ENCODE measurements at places on chromosomes 11 and 22.

DNA sequence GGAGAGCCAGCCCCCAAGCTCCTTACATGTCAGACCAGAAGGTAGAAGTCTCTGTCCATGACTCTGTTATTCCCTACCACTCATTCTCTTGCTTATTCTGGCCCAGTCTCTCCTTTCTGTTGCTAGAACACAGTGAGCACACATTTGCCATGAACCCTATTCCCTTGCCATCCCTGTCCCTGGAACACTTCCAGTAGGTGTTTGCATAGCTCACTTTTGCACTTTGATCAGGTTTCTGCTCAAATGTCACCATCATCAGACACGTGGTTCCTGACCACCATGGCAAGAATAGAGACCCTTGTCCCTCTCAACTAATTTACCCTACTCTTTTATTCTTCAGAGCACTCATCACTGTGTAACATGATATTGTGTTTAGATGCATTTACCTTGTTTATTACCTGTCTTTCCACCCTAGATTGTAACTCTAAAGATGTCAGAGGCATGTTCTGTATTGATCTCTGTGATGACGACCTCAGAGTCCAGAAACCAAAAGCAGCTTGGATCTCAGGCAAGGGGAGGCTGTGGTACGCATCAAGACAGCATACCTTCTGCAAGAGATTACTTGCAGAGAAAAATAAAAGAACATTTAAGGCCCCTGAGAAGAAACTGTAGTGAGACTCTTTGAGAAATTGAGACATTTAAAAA lies 606.4 kb downstream of the OPCML start:
- DNase-seq: no peak

GRCh38 chr11:133545199-133545803 lies 13.0 kb upstream of the OPCML start:
- no peak for DNase-seq

- DNase-seq: no peak
Measured at GRCh38 chr11:36513965-36514364, 3.9 kb upstream of the TRAF6 start.

DNA sequence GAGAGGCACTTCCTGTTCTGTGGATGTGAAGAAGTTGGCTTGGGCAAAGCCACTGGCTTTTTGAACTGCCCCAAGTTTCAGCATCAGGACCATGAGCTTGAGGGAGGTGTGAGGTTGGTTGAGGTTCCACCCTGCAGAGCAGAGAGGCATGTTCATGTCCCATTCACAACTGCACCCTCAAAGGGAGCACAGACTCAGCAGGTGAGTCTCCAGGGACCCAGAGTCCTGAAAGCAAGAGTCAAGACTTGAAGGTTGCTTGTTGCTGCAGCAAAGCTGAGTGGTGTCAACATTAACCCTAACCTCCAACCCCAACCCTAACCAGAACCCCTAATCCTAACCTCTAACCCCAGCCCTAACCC lies 556.3 kb downstream of the BRD1 start:
- no peak for DNase-seq

- peak; percentile 98 for DNase-seq
Measured at GRCh38 chr11:57213342-57214097, 23.5 kb downstream of the APLNR start.

DNA sequence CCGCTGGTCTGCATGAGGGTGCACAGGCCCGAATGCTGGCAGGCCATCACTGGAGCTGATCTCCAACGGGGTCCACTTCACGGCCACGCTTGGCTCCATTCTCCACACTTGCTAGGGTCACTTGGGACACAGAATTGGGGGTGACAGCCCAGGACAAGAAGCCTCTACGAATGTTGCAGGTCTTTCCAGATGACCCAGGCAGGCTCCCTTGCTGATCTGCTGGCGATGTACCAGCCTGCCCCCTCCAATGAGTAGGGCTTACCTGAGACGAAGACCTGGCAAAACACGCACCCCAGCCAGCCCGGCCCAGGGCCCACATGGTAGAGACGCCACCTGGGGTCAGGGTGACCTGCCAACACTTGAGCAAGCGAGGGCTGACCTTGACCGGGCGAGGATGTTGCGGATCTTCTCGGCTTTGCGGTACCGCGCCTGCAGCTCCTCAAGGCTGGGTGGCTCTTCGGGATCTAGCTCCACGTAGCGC lies 44.9 kb downstream of the C11orf58 start:
- no peak for DNase-seq

- DNase-seq: no peak
Measured at GRCh38 chr11:67466367-67466766, 2.7 kb downstream of the TMEM134 start.

DNA sequence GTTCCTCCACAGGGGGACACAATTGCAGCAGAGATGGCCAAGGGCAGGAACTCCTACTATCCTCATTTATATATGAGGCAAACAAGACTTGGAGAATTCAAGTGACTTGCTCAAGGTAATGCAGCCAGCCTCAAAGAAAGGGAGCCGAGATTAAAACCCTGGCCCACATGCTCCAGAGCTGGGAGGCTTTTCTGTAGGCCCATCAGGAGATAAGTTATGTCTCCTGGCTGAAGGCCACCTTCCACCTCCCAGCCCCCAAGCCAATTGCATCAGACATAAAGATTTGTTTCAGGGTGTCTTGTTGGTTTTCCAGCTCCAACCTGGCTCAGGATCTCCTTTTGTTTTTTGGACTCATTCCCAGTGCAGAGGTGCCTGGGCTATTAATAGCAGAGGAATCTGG lies 59.5 kb downstream of the SMIM38 start:
- no peak for DNase-seq

GRCh38 chr22:27896245-27896644 lies 22.8 kb downstream of the PITPNB start:
- DNase-seq: no peak

DNA sequence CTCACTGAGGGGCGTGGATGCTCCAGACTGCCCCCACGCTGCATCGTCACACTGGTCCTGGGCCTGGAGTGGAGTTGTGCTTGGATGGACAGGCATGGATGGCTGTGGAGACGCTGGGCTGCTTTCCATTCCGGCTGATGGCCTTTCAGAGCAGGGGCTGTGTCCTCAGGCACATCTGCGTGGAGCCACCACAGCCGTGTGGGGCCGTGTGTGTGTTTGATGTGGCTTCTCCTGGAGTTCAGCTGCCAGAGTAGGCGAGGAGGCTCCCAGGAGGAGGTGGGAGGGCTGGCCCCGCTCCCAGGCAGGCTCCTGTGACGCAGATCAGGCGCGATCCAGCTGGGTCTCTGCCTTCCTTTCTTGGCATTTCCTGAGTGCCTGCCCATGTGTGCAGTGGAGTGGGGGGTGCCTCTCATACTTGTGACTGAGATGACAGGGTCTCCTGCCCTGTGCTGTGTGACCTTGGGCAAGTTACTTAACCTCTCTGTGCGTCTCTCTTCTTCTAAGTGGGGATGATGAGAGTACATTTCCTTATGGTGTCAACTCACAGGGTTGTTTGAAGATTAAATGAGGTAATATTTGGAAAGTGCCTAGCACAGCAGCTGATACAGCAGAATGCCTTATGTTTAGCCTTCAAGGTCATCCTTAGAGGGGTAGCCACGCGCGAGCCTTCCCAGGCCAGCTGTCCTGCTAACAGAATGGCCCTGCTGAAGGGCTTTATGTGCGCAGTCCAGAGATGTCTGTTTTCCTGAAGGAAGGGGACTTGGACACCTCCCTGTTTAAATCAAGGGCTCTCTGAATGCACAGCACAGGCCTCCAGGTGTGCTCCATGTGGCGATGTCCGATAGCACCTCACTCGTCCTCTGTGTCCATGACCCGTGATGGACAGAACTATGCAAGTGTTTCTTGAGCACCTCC lies 33.5 kb downstream of the GLB1L2 start:
- DNase-seq: no peak

DNA sequence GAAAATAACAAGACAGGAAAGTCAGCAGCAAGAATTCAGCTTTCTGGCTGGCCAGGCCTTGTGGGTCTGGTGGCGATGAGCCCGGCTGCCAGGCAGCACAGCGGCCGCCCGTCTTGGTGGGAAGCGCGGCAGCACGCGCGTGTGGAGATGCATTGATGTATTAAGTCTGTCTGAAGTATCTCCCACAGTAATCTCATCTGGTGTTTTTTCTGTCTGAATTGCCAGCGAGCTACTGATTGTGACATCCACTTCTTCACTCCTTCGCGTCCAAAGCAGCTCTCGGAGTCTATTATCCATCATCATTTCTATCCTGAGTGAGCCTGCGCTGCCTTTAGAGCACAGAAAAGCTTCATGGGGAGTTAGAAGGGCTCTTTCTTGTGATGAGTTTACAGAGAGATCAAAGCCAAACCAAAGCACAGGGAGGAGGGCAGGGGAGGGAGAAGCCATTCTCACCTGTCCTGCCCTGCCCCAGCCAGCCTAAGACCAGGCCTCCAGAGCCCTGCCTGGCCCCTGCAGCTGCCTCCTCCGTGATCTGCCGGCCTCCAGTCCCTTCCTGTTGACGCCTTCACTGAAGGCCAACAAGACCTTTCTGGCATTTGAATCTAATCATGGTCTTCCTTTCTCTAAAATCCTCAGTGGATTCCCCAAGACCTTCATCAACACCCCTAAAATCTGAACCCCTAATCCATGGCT lies 1419.0 kb downstream of the TBC1D22A start:
- peak; percentile 66 for DNase-seq

DNA sequence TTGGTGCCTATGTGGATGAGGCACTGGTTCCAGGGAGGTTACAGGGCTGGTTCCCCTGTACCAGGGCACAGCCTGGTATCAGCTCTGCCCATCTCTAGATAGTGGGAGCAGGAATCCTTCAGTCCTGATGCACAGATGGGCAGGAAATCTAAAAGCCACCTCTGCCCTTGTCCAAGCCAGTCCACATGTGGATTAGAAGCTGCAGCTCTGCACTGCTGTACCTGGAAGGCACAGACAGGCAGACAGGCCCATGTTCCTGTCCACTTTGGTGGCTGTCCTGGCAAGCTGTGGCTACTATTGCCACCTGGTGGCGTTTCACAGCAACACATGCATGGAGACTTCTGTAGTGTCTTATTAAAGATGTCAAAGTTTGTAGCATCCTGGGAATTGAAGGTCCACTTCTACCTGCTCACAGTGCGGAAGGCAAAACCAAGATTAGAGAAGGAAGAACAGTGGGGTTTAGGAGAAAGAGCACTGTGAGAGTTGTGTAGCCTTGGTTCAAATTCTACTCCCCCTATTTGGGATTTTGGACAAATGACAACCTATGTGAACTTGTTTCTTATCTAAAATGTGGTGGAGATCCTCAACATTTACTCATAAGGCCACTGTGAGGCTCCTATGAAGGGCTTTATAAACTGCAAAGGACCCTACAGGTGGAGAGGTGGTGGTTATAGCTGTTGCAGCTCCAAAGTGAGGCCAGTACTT lies 30.1 kb downstream of the NAV2 start:
- DNase-seq: peak; percentile 77

- DNase-seq: peak; percentile 58
Measured at GRCh38 chr11:59206635-59207034, 6.1 kb downstream of the MPEG1 start.

DNA sequence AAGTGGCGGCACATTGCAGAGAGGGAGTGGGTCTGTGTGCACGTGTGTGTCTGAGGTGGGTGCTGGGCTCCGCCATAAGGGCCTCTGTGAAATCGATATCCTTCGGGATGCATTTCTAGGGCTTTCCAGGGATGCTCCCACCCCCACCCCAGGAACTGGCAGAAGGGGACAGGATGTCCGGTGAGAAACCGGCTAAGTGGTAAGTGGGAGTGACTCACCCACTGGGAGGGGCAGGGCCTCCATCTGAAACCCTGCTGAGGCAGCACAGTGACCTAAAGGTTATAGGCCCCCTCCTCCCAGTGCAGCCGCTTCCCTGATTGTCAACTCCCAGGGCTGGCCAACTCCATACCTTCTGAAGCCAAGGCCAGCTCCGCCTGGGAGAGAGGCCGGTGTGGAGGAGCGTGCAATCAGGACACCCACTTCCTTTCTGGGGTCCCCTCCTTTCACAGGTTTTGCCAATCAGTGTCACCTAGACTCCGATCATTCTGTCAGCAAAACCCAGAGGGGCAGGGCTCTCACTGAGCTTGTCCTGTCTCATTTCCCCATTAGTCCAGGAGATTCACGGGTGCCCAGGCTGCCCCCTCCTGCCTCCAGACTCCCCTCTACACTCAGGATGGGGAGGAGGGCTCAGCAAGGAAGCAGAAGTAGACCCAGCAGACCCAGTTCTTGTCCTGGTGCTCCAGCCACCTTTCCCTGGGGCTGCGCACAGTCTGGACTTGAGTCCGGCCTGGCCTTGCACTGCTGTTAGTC lies 44.5 kb downstream of the NECTIN1 start:
- no peak for DNase-seq

DNA sequence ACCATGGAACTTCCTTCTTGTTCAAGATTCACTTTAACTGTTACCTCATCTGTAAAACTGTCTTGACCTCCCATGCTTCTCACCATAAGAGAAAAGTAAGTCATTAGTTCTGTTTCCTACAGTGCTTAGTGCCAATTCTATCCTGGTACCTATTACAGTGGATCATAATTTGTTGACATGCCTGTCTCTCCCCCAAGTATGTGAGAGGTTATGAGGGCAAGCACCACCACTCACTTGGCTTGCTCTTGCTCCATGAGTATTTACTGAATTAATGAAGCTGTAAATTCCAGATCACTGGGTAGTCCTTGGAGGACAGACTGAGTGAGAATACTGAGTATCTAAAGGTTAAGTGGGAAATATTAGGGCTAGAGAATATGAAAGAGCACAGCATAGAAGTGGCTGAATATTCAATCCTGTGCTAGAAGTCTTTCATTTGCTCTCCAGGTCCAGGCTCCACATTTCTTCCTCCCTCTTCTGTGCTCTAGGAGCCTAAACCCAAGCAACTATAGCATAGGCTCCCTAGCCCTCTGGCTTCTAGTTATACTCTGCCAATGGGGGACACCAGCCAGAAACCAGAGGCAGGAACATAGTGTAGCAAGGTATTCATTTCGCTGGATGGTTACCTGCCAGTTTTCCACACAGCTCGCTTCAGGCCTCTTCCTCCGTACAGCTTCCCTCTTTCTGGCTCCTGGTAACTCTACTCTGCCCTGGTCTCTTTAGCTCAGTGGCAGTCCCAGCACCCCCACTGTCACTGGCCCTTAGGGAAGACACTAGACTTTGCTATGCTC lies 118.2 kb upstream of the SLC5A12 start:
- DNase-seq: no peak

DNA sequence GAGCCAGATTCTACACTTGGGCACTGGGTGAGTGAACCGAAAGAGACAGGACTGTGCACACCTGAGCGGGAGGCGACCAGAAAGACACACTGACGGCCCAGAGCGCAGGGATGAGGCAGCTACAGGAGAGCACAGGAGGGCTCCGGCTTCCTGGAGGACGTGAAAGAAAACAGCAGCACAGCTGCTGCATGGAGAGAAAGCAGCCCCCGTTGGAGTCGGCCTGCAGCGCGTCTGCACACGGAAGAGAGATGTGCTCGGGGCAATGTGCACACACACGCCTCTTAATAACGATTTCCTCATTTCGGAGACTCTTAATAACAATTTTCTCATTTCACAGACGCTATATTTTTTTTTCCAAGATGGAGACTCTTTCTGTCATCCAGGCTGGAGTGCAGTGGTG lies 160.4 kb downstream of the CTTN start:
- DNase-seq: peak; percentile 57

DNA sequence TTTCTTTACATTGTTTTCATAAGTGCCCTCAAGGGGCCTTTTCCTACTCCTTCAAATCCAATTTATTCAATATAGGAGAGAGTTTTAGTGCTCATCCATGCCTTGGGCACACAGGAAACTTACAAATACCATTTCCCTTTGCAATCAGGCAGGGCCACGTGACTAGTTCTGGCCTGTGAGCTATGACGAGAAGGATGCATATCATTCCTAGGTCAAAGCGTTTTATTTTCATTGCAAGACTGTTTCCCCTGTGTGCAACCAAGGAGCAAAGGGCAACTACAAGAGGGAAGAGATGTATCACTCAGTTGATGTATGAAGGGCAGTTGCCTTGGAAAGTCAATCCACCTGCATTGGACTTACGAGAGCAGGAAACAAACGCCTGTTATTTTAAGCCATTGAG lies 1.9 kb upstream of the TRAF6 start:
- DNase-seq: no peak

GRCh38 chr11:22780952-22781593 lies 48.5 kb downstream of the SVIP start:
- DNase-seq: peak; percentile 18

All from brain (organoid and tissue), 16 donors.